ENCODE measurements at places on chromosomes 2 and 18.

- no peak for DNase-seq
Measured at GRCh38 chr2:47270421-47270820, 115.3 kb upstream of the STPG4 start.

GRCh38 chr2:8421658-8422449 lies 260.0 kb upstream of the ID2 start:
- DNase-seq, result no peak

- DNase-seq, result no peak
Measured at GRCh38 chr2:121211251-121211650, 73.8 kb downstream of the TFCP2L1 start.

DNA sequence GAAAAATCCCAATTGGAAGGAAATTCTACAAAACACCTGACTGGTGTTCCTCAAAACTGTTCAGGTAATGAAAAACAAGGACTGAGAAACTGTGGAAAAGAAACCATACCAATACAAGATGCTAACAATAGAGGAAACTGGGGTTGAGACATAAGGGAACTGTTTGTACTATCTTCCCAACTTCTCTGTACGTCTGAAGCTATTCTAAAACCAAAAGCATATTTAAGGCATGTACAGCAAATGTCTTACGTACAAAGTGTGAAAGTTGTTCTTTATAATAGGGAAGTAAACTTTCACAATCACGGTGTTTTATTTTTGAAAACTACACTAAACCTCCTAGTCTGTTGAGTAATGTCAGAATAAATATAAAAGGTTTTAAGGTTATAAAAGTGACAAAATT lies 776.1 kb upstream of the RAB6C start:
- DNase-seq, result no peak

- DNase-seq, result peak; percentile 91
Measured at GRCh38 chr2:120735746-120736170, at the start of gene GLI2. TSS of gene GLI2 (plus strand) at chr2:120735868. CDS start at chr2:120797321, 61,453 bp downstream.

DNA sequence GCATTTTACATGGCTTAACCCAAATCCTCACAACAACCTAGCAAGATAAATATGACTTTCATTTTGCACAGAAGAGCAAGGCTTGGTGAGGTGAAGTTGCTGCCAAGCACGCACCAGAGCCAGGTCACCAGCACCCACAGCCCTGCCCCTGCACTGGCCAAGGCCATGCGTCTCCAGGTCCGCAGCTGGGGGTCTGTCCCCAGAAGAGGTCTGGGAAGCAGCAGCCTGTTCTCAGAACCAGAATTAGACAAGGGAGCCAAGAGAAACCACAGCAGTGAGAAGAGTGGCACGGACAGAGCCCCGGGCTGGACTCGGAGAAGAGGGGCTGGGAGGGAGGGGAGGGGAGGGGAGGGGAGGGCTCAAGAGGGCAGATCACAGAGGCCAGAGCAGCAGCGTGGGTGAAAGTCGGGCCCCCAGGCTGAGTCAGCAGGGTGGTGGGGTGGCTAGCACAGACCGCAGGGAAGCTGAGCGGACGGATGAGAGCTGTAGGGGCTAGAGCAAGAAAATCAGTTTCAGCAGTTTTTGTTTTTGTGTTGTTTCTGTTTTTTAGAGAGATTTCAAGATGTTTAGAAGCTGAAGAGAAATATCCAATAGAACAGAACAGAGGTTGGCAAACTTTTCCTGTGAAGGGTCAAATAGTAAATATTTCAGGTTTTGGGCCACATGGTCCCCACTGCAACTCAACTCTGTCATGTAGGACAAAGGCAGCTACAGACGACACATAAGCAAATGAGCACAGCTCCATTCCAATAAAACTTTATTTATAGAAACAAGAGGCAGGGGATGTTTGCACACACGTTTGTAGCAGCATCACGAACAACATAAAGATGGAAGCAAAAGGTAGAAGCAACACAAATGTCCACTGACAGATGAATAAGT lies 7.4 kb upstream of the MTERF4 start:
- DNase-seq, result no peak

- no peak for DNase-seq
Measured at GRCh38 chr2:96225016-96225533, 16.4 kb upstream of the STARD7 start.

DNA sequence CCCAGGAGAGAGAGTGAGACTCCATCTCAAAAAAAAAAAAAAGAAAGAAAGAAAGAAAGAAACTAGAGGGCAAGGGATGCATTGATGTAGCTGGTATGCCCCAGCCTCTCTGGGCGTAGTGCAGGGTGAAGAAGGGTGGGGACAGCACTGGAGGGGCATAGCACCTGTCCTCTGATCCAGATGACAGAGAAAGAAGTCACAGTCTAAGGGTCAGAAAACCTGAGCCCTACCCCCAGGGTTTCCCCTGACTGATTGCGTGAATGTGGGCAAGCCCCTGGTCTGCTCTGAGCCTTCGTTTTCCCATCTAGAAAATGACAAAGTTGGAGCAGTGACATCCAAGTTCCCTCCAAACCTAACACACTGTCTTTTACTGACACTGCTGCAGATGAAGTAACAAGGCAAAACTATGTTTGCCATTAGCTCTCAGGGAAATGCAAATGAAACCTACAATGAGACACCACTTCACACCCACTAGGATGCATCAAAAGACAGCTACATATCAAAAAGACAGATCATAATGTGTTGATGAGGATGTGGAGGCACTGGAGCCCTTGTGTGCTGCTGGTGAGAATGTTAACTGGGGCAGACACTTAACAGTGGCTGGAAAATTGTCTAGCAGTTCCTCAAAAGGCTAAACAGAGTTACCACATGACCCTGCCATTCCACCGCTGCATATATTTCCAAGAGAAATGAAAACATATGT lies 19.5 kb upstream of the YWHAQ start:
- DNase-seq, result no peak

DNA sequence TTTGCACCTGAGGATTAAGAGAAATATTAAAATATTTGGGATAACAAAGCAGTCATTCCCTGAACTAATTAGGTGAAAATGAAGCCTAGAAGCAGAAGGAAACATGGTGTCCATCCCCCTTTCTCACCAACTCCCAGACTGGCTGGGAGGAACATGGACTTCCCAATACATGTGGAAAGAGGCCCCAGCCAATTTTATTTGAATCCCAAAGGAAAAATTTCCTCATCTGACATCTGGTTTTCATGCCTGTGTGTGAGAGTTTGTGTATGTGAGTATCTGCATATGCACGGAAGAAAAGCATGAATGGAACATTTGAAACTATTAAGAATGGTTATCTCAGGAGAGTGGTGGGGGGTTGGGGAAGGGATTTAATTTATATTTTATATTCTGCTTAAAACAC lies 84.3 kb downstream of the COPS8 start:
- no peak for DNase-seq

DNA sequence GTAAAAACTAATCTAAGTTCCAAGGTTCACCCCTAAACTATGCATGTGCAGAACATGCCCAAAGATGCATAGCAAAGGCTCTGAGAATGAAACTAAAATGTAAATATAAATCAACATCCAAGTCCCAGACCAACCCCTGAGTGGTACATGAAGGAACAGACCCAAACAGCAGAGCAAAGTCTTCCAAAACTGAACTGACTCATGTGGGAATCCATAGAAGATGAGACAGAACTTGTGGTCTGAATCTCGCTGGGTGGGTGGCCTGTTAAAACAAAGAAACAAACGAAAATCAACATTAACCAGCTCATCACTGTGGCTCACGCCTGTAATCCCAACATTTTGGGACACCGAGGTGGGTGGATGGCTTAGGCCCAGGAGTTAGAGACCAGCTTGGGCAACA lies 29.5 kb upstream of the ATRAID start:
- DNase-seq, result no peak

- no peak for DNase-seq
Measured at GRCh38 chr2:7887441-7887840, 794.4 kb upstream of the ID2 start.

GRCh38 chr2:180647221-180647620 lies 333.2 kb upstream of the UBE2E3 start:
- no peak for DNase-seq

DNA sequence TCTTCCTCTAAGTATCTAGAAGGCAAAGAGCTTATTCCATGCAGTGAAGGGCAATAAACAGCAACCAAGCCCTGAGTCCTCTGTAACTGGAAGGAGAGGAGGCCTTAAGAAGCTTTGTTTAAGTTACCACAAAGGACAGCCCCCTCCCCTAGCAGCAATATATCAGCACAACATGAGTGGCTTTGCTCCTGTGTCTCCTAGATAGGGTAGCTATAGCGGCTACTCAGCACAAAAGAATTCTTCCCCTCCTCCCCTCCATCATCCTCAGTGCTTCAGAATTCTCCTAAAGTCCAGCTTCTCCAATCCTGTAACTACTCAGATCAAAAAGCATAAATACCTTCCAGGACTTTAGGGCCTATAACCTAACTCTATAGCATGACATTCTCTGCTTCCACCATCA lies 16.5 kb downstream of the SUMO1 start:
- no peak for DNase-seq

DNA sequence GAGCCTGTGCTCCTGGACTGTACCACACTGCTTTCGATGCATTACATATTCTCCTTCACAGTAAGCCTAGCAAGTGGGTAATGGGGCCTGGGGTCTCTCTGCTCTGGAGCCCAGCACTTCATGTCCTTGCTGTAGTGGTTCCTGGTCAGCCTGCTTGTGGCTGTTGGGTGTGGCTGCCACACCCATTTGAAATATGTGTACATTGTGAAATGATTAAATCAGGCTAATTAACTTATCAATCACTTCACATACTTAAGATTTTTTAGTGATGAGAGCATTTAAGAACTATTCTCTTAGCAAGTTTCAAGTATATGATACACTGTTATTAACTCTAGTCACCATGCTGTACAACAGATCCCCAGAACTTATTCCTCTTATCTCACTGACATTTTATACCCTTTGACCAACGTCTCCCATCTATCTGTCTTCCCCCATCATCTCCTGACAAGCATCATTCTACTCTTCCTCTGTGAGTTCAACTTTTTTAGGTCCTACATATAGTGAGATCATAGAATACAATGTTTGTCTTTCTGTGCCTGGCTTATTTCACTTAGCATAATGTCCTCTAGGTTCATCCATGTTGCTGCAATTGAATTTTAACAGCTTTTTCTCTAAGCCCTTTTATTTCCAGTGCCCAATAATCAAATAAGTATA lies 92.1 kb downstream of the LYPD6 start:
- DNase-seq, result no peak

DNA sequence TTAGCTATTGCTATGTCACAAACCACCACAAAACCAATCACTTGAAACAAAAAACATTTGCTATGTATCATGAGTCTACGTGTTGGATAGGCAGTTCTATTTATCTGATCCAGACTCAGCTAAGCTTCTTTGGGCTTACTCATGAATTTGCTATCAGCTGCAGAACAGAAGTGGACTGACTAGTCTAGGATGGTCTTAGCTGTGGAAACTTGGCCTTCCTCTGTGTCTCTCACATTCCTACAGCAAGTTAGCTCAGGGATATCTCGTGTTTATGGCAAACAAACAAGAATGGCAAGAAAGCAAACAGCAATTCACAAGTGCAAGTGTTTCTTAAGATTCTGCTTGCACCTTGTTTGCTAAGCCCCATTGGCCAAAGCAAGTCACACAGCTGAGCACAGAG lies 288.0 kb upstream of the TNP1 start:
- DNase-seq, result no peak

GRCh38 chr2:38217401-38218188 lies 141.6 kb upstream of the CYP1B1 start:
- DNase-seq, result no peak

GRCh38 chr18:72833471-72833870 lies 34.3 kb downstream of the NETO1 start:
- no peak for DNase-seq

GRCh38 chr2:197596766-197597165 lies 78.6 kb downstream of the RFTN2 start:
- DNase-seq, result no peak

- no peak for DNase-seq
Measured at GRCh38 chr2:233288663-233289062, 19.0 kb upstream of the SAG start.

GRCh38 chr2:150063931-150064548 lies 423.4 kb downstream of the RND3 start:
- DNase-seq, result no peak

GRCh38 chr2:155825876-155826275 lies 506.6 kb downstream of the NR4A2 start:
- DNase-seq, result no peak

DNA sequence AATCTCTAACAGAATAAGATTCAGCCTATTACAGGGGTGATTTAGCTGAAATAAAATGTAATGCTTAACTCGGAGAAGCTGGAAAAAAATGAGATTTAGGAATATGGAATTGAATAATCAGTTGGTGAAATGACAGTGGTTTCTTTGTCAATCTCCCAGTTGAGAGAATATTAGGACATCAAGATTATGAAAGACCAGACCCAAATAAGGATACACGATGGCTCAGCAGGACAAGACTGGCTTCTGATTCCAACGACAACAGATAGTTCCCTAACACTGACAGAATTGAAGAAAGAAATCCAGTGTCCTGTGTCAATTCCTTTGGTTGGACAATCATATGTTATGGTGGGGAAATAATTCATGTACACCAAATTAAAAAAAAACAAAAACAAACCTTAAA lies 55.8 kb downstream of the HRH4 start:
- DNase-seq, result no peak

DNA sequence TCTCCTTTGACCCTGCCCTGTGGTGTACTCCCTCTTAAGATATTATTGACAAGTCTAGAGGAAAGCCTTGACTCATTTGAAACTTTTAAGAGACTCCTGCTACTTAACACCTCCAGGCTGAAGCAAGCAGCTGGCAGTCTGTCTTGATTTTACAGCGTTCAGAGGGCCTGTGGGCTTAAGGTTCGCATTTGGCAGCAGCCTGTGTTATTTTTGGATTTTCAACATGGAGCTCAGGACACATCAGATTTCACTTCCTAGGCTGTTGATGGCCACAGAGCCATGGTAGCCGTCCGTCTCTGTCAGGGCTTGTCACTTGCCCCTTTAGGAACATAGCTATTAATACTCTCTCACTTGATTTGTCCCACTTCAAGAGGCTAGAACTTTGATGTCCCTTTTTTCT lies 73.6 kb downstream of the VWA3B start:
- DNase-seq, result no peak

GRCh38 chr2:238493880-238494572 lies 67.3 kb downstream of the ASB1 start:
- DNase-seq, result peak; percentile 36

GRCh38 chr18:5979971-5980457 lies 84.7 kb upstream of the TMEM200C start:
- DNase-seq, result no peak

GRCh38 chr2:44793322-44793870 lies 148.1 kb upstream of the SIX3 start:
- no peak for DNase-seq

- DNase-seq, result no peak
Measured at GRCh38 chr2:197982565-197982964, 178.2 kb downstream of the PLCL1 start.

DNA sequence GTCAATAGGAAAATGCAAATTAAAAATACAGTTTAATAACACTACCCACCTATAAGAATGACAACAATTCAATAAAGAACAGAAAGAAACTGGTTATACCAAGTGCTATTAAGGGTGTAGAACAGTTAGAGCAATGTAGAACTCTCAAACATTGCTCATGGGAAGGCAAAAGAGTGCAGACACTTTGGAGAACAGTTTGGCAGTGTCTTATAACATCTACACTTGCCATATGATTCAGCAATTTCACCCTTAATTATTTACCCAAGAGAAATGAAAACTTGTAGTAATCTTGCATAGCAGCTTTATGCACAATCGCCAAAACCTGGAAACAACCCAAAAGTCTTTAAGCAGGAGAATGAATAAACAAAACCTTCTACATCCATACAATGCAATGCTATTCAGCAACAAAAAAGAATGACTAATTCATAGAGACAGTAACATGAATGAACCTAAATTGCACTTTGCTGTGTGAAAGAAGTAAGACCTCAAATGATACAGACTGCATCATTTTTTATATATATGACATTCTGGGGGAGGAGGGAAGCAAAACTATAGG lies 455.2 kb downstream of the THSD7B start:
- DNase-seq, result no peak

All from ecto neural progenitor cell (in vitro differentiated cells).